ENCODE measurements at places on chromosomes 6 and 20.
A peak's percentile ranks its signal among the peaks of the same experiment; 100 is the strongest.

DNA sequence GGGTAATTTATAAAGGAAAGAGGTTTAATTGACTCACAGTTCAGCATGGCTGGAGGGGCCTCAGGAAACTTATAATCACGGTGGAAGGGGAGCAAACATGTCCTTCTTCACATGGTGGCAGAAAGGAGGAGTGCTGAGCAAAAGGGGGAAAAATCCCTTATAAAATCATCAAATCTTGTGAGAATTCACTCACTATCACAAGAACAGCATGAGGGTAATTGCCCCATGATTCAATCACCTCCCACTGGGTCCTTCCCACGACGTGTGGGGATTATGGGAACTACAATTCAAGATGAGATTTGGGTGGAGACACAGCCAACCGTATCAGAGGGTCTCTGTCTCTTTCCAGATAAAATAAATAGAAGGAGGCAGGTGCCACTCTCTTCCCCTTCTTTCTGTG, 48.7 kb downstream of the TNFAIP3 start:
- no peak for DNase-seq

DNA sequence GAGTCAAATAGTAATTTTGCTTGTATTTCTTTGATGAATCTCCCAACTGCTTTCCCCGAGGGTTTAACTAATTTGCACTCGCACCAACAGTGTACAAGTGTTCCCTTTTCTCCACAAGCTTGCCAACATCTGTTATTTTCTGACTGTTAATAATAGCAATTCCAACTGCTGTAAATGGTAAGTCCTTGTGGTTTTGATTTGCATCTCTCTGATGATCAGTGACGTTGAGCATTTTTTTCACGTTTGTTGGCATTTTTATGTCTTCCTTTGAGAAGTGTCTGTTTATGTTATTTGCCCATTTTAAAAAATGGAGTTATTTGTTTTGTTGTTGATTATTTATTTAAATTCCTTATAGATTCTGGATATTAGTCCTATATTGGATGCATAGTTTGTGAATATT, 399.8 kb upstream of the MAN1A1 start:
- no peak for DNase-seq

DNA sequence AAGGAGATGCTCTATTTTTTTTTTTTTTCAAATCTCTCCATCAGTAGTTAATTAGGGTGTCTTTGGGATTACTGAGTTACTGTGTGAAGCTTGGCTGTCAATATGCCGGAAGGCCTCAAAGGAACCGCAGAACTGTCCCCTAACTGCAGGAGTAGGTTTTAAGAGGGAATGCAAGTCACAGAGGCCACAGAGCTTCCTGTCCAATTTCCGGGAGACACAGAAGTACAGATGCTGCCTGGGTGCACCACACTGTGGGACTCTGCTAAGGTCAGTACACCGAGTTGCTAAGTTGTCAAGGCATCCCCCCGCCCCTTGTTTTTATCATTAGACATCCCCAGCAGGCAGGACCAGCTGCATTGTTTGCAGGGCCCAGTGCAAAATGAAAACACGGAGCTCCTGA, 120.2 kb upstream of the RAB32 start:
- no peak for DNase-seq

- DNase-seq: peak; percentile 86
These were observed 35.2 kb upstream of the SASH1 start for GRCh38 chr6:148307405-148307804.

DNA sequence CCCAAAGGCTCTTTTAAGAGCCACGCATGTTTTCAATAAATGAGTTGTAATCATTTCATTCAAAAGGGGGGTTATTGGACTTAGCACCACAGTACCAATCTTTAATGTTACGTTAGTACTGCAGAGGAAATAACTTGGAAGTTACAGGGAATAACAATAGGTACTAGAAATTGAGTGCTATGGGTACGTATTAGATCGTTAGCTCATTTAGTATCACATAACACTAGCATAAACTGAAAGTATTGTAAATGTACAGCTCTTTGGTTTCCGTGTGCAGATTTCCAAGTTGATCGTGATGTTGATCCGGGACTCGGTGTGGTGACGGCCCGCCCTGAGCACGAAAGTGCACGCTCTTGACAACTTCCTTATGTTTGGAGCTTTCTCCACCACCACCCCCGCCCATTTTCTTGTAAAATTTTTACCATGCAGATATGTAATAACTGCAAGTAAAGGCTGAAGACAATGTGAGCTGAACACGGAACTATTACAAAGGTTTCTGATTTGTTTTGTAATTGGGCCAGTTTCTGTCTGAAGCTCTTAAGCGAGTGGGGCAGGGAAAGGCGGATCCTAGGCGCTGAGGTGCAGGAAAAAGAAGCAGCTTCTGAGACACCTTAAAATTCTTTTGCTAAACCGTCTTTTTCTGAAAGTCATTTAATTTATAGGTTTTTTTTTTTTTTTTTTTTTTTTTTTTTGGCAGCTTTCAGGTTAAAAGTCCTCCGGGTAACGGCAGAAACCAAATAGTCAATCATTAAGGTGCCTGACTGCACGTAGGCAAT, 71.5 kb downstream of the HFE start:
- DNase-seq: peak; percentile 64

DNA sequence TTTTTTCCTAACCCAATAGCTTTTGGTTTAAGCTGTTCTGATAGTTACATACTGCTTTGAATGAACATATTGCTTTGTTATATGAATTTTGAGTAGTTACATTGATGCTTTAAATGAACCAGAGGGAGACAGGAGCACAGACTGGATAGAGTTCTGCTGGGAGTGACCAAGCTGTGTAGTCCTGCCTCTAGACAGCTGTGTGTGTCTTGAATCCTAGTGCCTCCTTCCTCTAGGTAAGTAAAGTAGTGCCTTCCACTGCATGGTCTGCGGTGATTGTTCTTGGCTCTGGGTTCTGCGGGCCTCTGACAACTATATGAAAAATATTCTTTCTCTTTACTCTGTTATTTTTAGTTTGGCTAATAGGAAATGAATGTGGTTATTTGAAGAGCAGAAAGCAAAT, 46.0 kb upstream of the ADGRG6 start:
- no peak for DNase-seq

- DNase-seq: no peak
These were observed 182.4 kb downstream of the TSHZ2 start for GRCh38 chr20:53154540-53154939.

DNA sequence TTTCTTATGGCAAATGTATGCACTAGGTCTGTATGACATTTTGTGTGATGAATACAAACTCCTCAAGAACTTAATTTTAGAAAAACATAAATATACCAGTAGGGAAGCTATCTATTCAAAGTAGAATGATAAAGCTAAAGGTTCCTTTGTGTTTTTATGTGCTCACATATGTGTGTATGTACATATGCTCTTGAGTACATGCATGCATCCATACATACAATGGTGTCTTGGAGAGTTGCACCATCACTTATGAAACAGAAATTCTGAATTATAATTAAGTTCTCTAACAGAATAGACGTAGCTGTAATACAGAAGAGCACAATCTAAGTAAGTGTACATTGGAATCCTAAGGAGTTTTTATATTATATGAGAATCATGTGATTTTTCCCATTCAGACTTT, 2.3 kb downstream of the NKAIN2 start:
- no peak for DNase-seq

DNA sequence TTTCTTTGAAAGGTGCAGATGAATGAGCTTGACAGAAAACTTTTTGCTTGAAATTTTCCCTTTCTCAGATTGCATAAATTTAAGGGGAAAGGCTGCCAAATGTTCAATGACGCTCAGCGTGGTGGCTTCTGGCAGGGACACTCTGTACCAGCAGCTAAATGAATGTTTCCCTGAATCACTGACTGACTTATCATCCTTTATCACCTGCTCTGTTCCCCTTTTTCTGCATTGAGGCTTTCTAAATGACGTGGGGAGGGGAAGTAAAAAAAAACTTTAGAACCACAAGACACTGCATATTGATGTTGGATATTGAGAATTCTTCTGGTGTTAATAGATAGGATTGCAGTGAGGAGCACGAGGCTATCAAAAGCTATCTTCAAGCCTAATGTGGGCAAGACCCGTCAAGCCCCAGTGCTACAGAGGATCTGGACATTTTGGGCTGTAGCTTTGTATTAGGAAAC, 46.9 kb upstream of the ENPP5 start:
- no peak for DNase-seq

DNA sequence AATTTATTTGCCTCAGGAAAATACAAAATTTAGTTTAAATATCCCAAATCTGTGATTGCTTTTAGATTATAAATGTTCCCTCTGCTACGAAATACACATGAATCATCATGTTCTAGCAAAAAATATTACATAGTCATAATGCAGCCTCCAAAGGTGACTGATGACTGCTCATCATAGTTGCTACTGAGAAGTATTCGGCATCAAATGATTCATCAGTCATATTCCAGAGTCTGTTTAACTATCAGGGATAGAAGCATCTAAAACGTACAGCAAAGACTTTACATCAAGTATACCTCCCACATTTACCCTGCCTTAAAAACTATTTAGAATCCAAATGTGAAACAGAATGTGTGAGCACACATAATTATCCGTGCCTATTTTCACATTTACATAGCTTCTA, 626.0 kb downstream of the CDH26 start:
- DNase-seq: no peak

DNA sequence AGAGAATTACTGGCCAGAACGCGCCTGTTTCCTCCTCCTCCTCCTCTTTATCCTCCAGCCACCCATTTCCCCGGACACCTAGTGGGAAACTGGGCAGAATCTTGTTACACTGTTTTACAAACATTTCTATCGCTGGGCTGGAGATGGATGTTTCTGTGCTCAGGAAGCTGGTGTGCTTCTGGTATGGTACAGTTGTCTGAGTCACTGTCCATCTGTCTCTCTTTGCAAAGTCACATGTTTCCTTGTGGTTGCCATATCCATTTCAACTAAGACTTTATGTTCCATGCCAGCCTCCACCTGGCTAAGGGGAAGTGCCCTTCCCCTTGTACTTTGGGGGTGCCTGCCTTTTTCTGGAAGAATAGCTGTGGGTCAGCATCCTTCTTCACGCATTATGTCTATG, 52.9 kb upstream of the SLC22A16 start:
- peak; percentile 57 for DNase-seq

DNA sequence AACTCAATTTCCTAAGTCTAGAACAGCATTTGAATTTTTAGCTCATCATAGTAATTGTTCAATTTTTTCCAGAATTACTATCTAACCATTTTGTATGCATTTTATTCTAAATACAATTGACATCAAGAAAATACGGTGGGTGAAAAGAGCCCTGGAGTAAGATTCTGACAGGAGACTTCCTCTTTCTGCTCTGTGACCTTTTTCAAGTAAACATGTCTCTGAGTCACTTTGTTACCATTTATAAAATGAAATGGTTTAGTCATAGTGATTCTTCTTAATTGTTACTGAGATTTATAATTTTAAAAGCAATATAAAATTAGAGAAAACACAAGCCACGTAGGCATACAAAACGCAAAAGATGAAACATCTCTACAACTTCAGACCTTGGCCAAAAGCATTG, 80.2 kb downstream of the PLCB1 start:
- DNase-seq: peak; percentile 25

- no peak for DNase-seq
These were observed 294.5 kb upstream of the PLCB4 start for GRCh38 chr20:8774412-8774811.

DNA sequence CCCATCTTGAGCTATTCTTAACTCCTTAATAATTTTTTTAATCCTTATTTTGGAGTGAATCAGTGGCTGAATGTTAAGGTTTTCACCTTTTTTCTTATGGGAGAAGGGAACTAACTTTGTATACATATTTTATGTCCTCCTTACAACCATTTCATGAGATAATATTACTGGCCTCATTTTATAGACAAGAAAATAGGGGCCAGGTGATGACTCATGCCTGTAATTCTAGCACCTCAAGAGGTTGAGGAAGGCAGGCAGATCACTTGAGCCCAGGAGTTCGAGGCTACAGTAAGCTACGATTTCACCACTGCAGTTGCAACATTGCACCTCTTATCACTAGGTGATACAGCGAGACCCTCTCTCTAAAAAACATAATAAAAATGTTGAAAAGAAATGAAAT, 128.7 kb downstream of the TMEM242 start:
- DNase-seq: peak; percentile 19

GRCh38 chr20:16427571-16427970, 145.7 kb downstream of the KIF16B start:
- DNase-seq: no peak

DNA sequence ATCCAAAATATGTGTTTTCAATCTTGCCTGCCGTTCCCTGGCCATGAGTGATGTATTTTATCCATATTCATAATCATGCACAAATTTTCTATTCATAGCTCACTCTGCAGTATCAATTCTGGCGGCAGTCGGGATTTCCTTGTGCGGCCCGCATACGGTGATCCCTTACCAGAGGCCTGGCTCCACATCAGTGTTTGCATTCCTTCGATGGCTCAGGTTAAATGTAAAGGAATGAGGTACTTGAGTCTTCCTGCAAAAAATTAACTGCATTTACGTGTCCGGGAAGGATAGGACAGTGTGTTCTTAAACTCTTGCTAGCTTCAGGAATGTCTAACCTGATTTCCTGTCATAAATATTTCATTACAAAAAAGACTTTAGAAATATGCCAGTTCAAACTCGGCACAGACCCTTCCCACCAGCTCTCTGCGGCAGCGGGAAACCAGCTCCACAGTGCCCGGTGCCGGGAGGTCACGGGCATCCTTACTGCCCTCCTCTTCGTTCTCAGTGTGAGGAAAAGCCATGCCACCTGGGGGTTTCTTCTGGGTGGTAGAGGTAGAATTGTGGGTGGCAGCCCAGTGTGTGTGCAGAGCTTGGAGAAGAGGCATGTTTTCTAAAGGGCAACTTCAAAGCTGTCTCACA, 154.5 kb downstream of the MOXD1 start:
- no peak for DNase-seq

GRCh38 chr20:45892828-45893500, 1.8 kb downstream of the CTSA start:
- DNase-seq: no peak

DNA sequence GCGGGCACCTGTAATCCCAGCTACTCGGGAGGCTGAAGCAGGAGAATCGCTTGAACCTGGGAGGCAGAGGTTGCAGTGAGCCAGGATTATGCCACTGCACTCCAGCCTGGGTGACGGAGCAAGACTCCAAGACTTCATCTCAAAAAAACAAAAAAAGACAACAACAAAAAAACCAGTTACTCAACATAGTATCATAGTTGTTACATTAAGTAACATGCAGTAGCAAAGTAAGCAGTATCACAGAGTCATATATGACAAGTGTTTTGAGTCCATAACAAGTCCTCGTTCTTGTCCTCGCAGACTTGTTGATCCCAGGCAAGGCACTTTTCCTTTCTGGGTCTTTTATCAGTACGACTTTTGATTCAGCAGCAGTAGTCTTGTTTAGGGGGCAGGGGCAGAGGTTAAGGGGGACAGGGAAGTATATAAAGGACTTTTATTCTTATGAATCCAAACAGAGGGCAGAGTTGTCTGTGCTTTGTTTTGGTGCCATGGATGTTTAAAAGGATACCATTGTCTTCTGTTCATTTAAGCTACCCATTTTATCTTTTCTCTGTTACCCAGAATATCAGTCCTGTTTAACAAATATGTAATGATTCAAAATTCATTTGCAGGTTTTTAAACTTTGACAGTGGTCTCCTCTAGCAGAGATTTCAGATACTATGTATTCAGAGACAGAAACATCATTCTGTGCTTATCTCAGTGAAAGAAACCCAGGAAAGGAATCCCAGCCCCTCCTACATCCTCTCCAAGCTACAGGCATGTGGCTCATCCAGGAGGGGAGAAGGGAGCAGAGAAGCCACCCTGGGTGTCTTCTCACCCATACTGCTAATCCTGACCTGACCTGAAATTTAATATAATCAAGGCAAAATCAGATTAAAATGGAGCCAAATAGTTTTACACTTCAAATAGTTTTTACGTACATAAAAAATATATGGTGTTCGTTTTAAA, 137.9 kb upstream of the EDN1 start:
- DNase-seq: no peak

- DNase-seq: no peak
These were observed at the start of gene EBF4 for GRCh38 chr20:2692036-2692885. Gene EBF4 (plus strand): TSS chr20:2692780. CDS start chr20:2693646, 866 bp downstream.

Measured in PC-3 (cell line).